ENCODE measurements at places on chromosomes 2 and 18.

- no peak for DNase-seq
These were observed 27.4 kb upstream of the PTH2R start for GRCh38 chr2:208379192-208379591.

DNA sequence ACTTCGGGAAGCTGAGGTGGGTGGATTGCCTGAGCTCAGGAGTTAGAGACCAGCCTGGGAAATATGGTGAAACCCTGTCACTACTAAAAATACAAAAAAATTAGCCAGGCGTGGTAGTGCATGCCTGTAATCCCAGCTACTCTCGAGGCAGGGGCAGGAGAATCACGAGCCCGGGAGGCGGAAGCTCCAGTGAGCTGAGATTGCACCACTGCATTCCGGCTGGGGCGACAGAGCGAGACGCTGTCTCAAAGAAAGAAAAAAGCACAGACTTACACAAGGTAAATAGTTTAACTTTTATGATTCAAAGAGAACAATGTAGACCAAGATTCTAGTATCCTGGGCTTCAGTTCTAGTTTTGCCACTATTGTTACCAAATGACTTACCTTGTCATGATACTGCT is 37.4 kb downstream of the NCKAP1 start:
- no peak for DNase-seq

DNA sequence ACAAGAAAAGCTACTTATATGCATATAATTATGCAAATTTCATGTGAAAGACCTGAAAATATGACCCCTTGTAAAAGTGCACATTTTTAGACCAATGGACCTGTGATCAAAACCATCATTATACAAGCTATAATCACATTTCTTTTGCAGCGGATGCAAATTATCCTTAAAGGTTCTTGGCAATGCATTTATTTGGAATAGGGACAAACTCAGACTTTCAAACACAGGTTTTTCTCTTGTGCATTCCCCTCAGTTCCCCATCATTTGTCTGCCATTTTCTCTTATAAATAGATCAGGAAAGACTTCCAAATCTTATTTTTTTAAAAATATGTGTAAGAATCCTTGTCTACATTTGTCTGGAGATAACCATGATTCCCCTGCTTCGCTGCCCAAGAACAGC is 954.2 kb upstream of the NRXN1 start:
- DNase-seq: no peak

GRCh38 chr18:76459312-76459686 is 35.7 kb downstream of the ZNF516 start:
- no peak for DNase-seq

GRCh38 chr18:68843473-68844089 is 45.7 kb downstream of the CCDC102B start:
- no peak for DNase-seq

GRCh38 chr2:179017773-179018357 is 32.1 kb downstream of the CCDC141 start:
- DNase-seq: no peak

GRCh38 chr2:70679259-70679658 is 88.7 kb downstream of the ADD2 start:
- DNase-seq: no peak

DNA sequence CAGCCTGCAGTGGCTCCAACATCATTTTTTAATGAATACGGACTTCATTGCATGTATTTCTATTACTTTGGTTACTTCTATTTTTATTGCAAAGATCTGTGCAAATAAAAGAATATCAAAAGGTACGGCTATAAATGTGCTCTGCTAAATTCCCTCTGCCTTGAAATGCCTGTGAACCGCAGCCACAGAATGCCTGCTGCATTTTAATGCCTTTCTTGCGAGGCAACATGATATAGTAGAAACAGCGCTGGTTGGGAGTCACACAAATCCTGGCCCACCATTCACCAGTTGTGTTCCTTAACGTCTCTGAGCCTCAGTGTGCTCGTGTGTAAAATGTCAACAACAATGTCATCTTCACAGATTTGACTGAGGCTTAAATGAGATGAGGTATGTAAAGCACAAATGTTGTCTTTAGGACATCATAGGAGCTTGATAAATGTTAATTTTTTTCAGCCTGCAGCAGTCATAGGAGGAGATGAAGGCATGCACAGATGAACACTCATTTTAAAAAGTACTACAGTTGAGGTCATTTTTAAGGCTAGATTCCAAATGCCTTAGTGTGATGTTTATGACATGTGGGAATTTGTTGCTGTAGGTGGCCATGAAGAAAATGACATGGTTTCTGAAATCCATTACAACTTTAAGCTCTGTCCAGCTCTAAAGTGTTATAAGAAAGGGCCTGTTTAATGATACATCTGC is 187.6 kb upstream of the NRP2 start:
- no peak for DNase-seq

GRCh38 chr2:37720533-37721200 is 49.2 kb upstream of the CDC42EP3 start:
- no peak for DNase-seq

DNA sequence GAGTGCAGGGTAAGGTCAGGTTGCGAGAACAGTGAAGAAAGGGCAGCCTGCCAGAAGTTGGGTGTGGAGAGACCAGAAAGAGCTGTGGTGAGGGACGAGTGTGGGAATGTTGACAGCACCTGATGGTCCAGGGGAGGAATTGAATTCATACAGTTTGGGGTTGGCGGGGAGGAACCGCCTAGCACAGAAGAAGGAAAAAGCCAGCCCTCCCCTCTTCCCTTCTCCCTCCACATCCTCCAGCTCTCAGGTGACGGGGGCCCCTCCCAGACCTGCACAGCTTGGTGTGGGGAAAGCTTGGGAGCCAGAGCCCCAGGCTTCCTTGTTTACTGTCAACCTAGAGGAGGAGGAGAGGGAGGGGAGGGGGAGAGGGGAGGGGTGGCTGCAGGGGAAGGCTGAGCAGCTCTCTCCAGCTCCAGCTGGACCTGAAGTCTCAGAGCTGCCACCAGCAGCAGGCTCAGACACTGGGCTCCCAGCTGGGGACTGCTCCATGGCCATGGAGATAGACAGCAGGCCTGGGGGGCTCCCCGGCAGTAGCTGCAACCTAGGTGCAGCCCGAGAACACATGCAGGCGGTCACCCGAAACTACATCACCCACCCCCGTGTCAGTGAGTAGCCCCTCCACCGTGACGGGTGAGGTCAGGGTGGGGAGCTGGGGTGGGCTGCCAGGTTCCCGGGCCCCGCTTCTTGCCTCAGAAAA is at the start of gene ATP6V1B1:
ATP6V1B1 (plus strand) TSS at position 433 of the 697 bp plus-strand sequence; CDS start at position 488, 55 bp downstream.
- no peak for DNase-seq

- no peak for DNase-seq
These were observed 418.9 kb upstream of the FANCL start for GRCh38 chr2:58660046-58660445.

DNA sequence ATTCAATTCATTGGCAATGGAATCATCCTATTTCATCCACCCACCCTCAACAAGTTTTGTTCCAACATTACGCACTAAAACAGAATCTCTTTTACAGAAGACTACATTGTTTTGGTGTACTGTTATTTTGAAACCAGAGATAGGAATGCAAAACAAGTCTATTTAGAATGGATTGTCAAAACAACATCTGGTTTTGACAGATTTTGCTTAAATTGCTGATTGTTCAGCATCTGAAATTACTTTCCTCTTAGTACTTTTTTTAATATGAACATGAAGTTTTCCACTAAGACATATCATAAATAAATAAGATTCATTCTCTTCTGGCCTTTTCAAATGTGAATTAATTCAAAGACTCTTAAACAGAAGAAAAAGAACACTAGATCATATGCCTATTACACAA is 323.9 kb upstream of the TFPI start:
- no peak for DNase-seq

DNA sequence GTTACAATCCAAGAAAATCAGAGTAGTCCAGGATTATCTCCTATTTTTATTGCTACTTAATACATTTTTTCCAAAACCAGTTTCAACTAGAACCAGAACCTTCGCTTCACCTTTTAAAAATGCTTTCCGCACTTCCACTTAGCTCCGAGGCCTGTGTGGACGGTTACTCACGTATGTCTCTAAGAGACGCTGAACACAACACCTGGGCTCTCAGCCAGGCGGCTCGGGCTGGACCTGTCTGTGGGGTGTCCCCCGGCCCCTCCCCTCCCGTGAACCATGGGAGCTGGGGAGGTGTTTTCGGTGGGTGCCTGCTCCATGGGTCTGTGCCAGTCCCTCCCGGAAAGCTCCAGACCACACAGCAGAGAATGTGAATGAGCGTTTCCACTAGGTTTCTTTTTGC is 223.8 kb downstream of the GLI2 start:
- DNase-seq: no peak

DNA sequence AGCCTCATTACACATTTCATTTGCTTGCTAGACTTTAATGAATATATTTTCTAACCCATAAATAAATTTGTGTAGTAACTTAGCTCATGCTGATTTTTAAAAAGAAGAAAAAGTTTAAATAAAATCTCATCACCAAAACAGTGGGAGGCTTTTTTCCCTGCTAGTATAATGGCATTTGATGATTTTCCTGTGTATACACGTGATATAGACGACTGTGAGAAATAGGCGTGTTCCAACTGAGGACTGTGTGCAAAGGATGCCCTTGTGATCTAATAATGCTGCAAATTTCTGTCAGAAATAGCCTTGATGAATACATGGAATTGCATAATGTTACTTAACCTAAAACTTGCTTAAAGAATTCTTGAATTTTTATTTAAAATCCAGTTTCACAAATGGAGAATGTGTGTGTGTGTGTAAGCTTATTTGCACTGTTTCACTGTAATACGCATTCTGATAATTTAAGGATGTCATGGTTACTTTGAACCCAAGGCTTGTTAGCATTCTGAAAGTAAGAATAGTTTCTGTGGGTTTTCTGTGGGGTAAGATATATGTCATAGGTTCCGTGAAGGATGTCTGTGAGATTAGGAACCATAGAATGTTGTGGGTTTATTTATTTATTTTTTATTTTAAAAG is 178.0 kb downstream of the DLGAP1 start:
- DNase-seq: no peak

GRCh38 chr2:15756882-15757819 is 165.5 kb downstream of the DDX1 start:
- DNase-seq: no peak
